ENCODE measurements at places on chromosomes 16 and 17. TPM values are rescaled to one million over a fixed set of nuclear protein-coding genes. Genes with fewer than 3 reads are reported as not detected.

The MLX gene
- total RNA-seq = 32.3 TPM

The SNAI3 gene
- total RNA-seq = 0.79 TPM

The SLC38A8 gene
- not detected for total RNA-seq

The CCDC200 gene
- total RNA-seq = not detected

DNA sequence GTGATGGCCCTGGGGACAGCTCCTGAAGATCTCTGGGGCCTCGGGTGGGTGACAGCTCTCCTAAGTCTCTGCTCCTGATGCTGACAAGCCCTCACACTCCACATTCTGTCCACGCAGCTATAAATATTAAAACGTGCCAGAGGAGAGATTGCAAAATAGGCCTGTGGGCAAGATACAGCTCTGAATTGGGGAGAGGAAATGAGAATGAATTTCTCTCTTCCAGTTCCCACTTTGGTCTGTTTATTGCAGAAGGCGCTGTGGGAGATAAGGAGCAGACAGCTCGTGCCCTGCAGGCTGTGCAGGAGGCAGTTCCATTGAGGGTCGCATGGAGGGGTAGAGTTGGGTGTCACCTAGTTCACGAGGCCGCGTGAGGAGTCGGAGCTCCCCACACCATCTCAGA lies 87.5 kb upstream of the SDK2 start:
- DNase-seq = no peak

DNA sequence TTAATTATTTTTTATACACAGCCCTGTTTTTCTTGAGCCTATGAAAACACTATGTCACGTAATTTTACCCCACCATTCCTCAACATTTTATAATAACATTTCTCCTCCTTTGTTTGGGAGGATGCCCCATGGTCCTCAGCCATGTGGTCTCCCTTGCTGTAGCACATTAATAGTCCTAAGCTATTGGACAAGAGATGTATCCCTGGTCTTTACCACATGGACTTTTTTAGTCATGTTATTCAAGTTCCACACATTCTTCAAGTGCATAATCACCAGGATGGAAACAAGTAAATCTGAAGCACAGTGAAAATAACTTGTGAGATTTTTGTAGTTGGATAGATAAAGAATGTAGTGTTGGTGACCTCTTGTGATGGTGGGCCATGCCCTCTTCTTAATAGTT lies 2.0 kb upstream of the KRTAP2-3 start:
- no peak for DNase-seq

GRCh38 chr16:76125871-76126270 lies 151.3 kb upstream of the CNTNAP4 start:
- DNase-seq = no peak

DNA sequence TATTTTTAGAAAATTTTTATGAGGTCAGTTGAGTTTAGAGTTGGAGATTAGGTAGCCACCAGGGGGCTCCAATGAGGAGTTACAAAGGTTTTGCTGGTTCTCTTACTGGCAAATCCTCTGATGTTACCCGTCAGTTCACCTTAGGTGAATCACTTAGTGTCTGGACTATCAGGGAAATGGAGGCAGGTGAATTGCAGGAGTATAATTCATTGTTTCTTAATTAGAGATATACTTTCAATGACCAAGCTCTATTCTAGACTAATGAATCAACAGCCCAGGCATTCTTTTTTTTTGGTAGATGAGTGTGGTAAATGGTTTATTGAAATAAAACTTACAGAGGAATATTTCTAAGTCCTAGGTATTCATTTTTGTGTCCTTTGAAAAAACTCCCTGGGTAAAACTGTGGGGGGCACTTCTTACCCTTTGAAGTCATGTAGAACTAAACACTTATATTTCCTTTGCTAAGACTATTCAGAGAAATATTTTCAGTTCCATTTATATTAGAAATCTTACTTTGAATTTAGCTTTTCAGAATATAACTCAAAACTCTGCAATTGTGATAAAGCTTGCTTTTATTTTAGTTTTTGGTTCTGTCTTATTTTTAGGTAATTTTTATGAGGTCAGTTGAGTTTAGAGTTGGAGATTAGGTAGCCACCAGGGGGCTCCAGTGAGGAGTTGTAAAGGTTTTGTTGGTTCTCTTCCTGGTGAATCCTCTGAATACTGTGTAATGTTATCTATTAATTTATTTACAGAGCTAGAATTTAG lies 17.7 kb downstream of the PSMD11 start:
- DNase-seq = no peak

DNA sequence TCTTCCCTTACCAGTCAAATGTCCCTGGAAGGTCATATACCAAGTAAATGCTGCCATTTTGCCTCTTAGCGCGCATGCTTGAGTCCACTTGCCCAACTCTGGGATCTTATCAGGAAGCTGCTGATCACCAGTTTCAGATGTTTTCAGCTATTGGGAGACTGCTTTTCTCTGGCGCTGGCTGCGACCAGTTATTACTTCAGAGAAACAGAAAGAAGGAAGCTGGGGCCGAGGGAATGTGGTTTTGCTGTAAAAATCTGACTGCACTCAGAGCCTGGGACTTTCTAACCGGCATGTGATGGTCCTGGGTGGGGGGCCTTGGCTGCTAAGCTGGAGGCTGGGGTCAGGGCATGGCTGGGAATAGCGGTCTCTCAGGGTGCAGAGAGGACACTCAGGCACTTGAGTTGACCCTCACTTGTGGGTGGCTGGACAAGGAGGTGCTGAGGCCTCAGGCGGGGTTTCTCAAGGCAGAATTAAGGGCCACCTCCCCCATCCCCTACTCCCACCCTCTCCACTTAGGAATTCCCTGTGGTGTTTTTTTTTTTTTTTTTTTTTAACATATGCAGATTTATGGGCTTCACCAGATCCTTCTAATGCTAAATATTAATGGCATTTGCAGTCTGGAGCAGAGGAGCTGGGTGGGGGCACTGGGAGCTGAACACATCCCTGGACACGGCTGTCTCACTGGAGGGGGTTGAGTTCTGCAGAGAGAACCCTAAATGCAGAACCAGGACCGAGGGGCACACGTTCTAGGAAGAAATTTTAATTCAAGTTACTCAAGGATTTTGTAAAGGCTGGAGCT lies 145.8 kb downstream of the CYLD start:
- DNase-seq = no peak

DNA sequence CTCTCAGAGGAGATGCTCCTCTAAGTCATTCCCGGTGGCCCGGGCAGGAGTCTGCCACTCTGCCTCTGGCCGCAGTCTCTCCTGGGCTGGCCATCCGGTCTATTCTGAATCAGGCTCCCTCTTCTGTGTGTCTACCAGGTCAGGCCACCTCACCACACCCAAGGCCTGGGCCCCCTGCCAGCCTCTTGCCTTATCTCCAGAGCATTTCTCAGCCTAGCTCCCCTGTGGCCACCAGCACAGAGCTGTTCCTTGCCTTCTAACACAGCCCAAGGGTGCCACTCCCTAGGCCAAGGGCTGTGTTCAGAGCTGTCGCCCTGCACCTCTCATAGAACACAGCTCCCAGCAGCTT lies 55.3 kb downstream of the MYO18A start:
- DNase-seq = no peak

GRCh38 chr17:37039269-37039668 lies 90.5 kb downstream of the AATF start:
- no peak for DNase-seq

DNA sequence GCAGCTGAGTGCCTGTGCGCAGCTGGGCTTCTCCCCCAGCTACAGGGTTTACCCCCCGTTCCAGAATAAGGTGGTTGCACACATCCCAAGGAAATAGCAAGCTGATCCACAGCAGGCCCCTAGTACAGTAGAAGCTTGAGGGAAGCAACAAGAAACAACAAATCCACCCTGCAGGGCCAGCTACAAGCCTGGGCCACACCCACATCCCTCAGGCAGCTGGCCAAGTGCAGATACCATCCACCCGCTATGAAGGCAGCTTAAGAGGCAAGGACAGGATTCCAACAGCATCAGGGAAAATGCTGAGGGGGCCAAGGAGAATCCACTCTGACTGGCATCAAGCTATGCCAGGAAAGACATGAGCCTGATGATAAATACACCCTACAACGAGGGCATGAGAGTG lies 66.9 kb upstream of the RCVRN start:
- no peak for DNase-seq

Measured in type B pancreatic cell (in vitro differentiated cells).